Cardiac muscle cell (in vitro differentiated cells and primary cell): ENCODE measurements at places on chromosomes 12 and 14. TPM values are rescaled to one million over a fixed set of nuclear protein-coding genes. Genes with fewer than 3 reads are reported as not detected.

Gene TCL1B
- total RNA-seq: not detected in 2 replicates

Gene ERBB3
- 22.0 and 26.6 TPM in 2 replicates for total RNA-seq

DNA sequence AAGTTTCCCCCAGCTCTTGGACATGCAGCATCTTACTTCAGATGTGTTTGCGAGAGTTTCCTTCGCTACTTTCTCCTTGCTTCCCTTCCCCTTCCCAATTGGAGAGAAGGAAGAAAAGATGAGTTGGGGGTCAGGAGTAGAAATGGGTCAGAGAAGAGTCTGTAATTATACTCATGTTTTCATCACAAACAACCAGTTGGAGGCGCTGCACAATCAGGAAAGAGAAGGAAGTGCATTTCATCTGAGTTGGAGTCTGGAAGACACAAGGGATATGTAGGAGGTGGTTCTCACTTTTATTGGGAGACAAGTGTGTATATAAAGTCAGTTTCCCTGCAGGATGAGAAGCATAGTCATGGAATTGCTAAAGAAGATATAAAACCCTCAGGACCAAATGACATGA lies 31.3 kb upstream of the VSX2 start:
- no peak for DNase-seq

- peak; percentile 92 for DNase-seq
These were observed 101.0 kb downstream of the BEGAIN start for GRCh38 chr14:100486025-100486828.

- peak; percentile 43 for DNase-seq
These were observed 22.8 kb upstream of the GARIN2 start for GRCh38 chr14:67166450-67166853.

DNA sequence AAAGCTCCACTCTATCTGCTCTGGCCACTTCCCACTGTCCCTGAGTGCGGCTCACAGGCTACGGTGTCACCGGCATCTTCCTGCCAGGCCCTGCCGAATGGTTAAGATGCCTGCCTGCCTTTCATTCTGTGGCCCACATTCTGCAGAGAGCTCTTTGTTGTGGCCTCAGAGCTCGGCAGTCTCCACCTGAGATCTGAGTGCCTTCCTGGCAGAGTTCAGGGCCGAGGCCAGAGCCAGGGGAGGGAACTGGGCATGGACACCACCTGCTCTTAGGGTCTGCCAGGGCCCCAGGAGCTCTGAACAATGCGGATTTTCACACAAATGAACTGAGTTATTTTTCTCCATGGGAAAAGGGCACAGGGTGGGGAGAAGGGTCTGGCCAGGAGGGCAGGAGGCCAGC lies 127.2 kb downstream of the RBM19 start:
- DNase-seq: no peak

GRCh38 chr14:90381999-90382451 lies 14.8 kb upstream of the CALM1 start:
- no peak for DNase-seq

DNA sequence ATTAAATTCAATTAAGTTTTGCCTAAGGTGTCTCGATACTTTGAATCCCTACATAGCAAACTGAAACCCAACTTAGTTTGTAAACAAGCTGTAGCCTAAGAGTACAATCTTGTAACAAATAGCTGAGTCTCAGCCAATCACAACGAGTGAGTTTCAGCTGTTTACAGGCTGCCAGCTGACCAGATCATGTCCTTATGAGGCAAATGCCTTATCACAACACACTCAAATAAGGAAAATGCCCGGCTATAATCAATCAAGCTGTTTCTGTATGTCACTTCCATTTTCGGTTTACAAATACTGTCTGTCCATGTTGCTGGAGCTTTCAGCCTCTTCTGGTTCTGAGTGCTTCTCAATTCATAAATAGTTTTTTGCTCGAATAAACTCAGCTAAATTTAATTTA lies 943.8 kb downstream of the SLC16A7 start:
- no peak for DNase-seq

DNA sequence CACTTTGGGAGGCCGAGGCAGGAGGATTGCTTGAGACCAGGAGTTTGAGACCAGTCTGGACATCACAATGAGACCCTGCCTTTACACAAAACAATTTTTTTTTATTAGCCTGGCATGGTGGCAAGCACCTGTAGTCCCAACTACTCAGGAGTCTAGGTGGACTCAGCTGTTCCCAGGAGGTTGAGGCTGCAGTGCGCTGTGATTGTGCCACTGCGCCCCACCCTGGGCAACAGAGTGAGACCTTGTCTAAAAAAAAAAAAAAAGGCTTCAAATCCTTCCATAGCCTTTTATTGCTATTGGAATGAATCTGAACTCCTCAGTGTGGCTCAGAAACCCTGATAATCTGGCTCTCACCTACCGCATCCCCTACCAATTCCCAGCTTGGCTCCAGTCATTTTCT lies 26.1 kb downstream of the AK7 start:
- no peak for DNase-seq

- no peak for DNase-seq
These were observed 12.5 kb downstream of the NRXN3 start for GRCh38 chr14:78182722-78183121.

DNA sequence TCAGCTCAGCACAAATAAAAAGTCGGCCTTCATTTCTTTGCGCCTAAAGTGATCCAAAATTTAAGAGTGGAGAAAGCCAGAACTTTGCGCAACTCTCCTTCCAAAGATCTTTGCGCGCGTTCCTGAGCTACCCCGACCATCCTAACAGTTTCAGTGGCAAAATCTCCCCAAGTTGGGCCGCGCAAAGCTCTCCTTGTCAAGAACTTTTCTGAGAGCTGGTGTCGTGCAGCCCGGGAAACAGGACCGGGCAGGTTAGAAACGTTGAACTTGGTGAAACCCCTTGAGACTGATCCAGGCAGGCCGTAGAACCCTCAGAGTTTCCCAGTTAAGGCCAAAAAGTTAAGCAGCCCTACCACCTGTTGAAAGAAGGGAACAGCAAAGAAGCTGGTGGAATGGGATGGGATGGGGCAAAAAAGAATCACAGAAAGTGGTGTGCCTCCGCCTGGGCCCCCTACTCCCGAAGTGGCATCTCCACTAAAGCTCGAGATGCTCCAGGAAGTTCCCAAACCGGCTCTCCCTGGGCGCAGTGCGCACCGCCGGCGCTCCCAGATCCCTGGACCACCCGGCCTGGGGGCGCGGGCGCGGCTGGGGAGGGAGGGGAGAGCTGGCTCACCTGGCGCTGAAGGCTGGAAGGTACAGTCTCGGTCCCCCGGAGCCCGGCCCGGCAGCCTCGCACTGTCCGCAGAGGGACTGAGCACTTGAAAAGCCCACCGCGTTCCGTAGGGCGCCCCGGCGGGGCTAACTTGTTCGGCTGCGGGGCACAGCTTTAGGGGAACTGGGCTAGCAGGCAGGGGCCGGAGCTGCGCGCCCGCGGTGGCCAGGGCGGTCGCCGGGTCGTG lies 768 bp downstream of the DBX2 start:
- peak; percentile 2 for DNase-seq

DNA sequence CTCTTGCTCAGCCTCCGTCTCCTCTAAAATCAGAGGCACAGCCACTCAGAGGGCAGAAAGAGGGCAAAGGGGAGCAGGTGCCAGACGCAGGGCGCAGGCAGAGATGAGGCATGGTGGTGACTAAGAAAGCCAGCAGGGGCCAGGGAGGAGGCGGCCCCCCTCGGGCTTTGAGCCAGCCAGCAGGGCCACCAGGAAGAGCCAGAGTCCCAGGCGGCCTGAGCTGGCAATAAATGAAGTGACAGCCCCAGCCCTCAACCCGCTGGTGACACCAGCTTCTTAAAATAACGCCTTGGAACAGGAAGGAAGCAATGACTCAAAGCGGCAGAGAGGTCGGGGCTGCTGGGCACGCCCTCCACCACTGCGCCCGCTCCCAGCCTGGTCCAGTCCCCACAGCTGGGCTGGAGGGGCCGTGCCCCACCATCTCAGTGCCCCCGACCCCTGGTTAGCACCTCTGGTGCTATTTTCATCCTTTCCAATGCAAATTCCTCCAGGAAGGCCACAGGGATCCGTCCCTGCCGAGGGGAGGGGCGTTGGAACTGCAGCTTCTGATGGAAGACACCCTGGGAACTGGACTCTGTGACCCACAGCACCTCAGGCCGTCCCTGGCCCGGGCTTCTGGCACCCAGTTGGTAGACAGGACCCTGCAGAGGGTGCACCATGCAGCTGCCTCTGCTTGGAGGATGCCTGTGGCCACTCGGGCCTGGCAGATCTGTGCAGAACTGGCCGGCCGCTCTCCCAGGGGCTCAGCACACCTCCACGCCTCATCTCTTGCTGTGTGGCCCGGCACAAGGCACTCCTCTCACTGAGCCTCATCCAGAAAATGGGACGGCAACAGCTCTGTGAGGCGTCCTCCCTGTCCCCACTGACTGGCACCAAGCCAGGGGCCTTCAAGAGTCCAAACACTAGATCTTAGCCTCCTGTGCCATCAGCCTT lies 113.7 kb downstream of the NCOR2 start:
- DNase-seq: peak; percentile 38
